ENCODE measurements at places on chromosomes 3 and 15.

- no peak for DNase-seq
Observed at GRCh38 chr3:185549651-185550111, 2.7 kb downstream of the LIPH start.

GRCh38 chr15:85889956-85890619, 95.4 kb upstream of the KLHL25 start:
- DNase-seq: no peak

DNA sequence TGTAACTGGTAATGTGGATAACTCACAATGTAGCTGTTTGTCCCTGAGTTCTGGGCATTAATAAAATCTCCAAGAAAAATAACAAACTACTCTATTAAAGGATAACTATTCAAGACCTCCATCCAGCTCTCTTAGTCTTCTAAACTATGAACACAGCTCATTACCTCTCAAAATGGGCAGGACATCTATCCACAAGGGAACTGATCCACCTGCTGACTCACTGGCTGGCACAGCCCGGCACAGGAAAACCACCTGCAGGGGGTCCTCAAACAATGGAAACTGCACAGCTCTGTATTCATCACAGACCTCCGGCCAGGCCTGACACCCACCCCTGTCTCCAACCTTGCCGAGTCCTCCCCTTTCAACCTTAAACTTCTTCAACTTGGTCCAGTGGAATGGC, 255.4 kb downstream of the TJP1 start:
- no peak for DNase-seq

GRCh38 chr15:66713843-66714508, 11.9 kb downstream of the SMAD6 start:
- no peak for DNase-seq

DNA sequence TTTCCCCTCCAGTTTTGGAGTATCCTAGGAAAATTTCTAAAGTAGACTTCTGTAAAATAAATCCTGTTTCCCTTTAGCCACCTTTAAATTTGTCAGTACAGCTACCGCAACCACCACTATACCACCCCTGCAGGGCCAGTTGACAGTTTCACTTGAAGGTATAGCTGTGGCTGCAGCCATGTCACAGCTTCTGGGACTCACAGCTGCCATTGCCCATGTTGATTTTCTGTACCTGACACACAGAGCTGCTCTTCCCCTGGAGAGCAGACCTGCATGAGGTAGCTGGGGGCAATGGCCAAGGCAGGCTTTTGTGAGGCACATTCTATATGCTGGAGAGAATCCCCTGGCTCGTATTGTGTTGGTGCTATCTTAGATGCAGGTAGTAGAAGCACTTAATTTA, 345.4 kb downstream of the LRTM1 start:
- no peak for DNase-seq

DNA sequence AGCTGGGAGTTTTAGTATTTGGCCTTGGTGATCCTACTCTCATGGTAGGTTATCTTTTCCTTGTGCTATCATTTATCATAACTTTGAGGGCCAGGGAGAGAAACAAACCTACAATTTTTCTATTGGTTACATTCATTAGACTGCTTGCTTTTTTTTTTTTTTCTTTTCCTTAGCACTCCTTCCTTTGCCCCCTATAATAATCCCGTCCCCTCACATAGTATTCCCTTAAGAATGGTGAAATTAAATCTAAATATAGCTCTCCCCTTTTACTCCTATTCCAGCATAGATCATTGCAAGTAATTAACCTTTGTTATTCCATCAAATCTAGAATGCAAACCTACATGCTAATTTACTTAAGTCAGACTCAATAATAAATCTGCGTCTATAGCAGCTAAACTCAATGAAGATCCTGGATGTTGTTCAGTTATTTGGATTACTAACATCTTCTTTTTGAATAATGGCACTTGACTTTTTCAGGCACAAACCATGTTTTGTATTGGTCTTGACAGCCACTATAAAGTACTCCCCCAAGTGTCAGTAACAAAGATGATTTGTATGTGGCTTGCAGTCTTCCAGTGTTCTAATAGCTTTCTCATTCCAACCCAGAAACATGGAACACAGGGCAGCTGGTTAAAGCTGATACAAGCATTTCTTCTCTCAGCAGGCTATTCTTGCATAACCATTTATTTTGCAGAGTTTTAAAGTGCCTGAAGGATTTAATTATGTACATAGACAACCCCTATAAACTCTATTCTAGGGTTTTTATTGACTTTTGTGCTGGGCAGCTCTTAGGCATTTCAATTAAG, 420.6 kb downstream of the MECOM start:
- DNase-seq: no peak

- no peak for DNase-seq
Observed at GRCh38 chr15:50953302-50953701, 44.8 kb downstream of the AP4E1 start.

- no peak for DNase-seq
Observed at GRCh38 chr3:68764554-68764953, 167.8 kb downstream of the TAFA4 start.

- no peak for DNase-seq
Observed at GRCh38 chr3:187104342-187104741, 35.0 kb downstream of the RPL39L start.

DNA sequence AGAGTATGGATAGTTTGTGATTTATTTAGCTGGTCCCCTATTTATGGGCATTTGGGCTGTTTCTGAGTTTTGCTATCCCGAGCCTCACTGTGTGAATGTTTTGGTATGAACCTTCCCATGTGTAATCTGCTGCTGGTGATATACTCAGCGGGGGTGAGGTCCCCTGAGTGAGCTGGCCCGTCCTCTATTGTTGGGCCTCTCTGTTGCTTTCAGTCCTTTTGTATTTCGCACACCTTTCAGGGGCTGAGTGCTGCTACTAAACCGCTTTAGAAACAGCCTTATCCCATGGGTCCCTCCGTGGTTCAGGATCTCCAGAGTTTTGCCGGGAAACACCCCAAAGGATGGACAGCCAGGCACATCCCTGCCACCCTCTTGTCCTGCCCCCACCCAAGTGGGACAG, 94.5 kb downstream of the WNT7A start:
- no peak for DNase-seq

DNA sequence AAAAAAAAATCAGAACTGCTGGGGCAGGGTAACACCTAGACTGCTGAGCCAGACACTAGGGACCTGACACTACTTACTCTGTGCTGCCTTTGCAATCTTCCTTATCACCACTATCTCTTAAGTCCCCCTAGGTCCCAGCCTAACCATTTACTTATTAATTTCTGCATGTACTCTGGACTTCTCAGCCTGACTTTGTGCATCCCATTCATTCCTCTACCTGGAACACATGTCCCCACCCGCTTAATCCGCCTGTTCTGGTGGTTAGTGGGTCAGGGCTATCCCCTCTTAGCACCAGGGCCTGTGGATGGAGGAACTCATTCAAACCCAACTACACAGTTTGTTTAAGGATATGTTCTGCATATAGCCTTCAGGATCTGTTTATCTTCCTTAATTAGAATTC, 5.0 kb upstream of the CACNA1D start:
- no peak for DNase-seq

- DNase-seq: no peak
Observed at GRCh38 chr3:111362381-111363009, 179.5 kb upstream of the CD96 start.

- no peak for DNase-seq
Observed at GRCh38 chr3:184322731-184323487, 8.5 kb downstream of the EIF4G1 start.

DNA sequence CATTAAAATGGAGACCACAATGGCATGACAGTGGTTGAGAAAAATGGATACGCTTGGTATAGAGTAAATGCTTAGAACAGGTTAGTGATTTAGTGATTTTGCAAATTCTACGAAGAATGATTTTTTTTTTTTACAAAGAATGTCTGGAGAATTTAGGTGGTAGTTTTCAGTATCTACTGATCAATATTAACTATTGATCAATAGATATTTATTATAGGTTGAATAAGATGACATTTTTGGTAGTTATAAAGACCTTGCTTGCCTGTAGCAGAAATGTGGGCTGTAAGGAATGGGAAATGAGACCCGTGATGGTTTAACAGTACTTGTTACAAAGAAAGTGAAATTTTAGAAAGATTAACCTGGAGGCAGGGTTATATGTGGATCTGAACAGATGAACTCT, 137.5 kb downstream of the NR2F2 start:
- no peak for DNase-seq

GRCh38 chr3:142724682-142725356, 985 bp downstream of the TRPC1 start:
- DNase-seq: peak; percentile 2

DNA sequence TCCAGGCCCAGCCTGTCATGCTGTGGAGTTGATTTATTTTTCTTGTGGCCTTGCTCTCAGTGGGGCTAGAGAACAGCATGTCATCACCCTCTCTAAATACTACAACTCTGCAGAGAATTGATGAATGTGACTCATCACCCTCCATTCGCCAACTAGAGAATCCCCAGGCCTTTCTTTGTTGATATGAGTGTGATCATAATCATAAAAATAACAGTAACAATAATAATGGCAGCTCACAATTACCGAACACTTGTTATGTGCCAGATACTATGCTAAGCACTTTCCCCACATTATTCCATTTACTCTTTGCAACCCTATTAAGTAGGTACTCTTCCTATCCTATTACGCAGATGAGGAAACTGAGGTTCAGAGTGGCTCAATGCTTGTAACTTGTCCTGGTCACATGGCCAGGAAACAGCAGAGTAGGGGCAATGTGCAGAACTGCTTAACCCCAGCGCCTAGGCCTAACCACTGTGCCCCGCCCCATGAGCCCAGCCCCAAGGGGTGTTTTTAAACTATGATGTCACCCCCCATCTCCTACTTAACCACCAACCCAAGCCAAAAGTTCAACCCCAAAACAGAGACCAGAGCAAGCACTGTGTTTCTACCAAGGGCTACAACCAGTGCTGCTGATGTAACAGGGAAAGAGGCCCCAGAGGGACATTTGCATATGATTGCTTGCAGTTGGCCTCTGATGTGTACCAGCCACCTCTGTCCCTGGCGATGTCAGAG, 104.5 kb downstream of the ADCY5 start:
- no peak for DNase-seq

- DNase-seq: no peak
Observed at GRCh38 chr15:96273317-96274086, 57.0 kb upstream of the NR2F2 start.

Data from stimulated activated CD4-positive, alpha-beta T cell treated with anti-CD3 and anti-CD28 coated beads, Interleukin-4, amount 100 ng/mL, for 4 hours (primary cell).